ENCODE measurements at places on chromosomes 16 and 17.

DNA sequence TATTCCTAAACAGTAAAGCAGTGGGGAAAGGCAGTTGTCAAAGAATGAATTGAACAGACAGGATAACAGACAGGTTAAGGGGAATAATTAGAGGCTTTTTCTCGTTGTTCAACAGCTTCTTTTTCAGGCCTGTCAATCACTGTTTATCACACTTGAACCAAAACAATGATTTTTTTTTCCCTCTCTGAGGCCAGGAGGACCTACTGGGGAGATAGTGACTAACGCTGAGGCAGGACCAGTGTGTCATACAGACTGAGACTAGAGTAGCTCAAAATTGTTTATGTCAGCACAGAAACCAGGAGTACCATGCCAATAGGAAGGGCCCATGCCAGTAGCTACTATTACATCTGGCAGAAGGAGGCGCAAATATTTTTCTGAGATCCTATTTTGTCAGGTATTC is 41.3 kb upstream of the NLK start:
- no peak for DNase-seq

GRCh38 chr16:2852731-2853507 is 5.1 kb downstream of the PRSS22 start:
- DNase-seq: no peak

GRCh38 chr17:4032245-4032644 is 68.0 kb upstream of the ATP2A3 start:
- DNase-seq: no peak

GRCh38 chr17:32777436-32777835 is 99.5 kb downstream of the MYO1D start:
- DNase-seq: no peak

DNA sequence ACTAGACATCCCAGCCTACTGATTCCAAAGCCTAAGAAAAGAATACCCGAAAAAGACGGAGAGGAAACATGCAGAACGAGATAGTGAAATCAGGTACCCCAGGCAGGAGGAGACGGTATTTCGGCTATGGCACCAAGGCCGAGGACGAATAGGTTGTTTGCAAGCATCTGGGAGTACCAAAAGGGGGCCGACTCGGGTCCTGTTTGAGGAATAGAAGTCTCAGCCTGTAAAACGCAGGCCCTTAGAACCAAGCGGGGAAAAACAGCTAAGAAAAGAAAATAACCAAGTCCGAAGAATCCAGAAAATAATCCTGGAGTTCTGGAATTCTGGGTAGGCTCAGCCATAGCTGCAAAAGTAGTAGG is 537 bp downstream of the SLC35B1 start:
- DNase-seq: no peak

DNA sequence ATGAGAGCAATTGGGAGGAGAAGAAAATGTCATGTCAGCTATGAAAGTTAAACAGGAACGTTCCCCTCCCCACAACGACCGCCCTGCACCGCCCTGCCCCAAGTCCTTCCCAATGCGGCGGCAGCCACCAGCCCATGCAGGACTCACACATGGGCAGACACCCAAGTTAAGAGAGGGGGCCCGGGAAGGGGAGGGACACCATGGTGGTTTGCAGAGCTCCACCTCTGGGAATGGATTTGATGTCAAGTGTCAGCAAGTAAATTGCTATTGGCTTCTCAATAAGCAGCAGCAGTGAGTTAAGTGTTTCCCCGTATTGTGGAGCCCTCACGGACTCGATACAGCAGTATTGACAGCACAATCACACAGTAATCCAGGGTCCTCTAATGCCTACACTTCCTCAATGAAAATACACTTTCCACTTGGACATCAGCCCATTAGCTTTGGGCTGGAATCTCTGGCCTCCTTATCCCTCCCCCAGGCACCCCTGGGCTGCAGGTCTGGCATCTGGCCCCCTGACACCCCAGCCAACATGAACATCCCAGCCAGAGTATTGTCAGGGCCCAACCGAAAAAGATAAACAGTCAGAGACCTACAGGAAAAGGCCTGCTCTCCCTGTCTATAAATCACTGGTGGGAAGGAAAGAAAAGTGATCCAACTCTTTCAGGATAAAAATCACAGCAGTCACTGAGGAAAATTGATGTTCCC is 22.6 kb downstream of the ZFHX3 start:
- DNase-seq: no peak

DNA sequence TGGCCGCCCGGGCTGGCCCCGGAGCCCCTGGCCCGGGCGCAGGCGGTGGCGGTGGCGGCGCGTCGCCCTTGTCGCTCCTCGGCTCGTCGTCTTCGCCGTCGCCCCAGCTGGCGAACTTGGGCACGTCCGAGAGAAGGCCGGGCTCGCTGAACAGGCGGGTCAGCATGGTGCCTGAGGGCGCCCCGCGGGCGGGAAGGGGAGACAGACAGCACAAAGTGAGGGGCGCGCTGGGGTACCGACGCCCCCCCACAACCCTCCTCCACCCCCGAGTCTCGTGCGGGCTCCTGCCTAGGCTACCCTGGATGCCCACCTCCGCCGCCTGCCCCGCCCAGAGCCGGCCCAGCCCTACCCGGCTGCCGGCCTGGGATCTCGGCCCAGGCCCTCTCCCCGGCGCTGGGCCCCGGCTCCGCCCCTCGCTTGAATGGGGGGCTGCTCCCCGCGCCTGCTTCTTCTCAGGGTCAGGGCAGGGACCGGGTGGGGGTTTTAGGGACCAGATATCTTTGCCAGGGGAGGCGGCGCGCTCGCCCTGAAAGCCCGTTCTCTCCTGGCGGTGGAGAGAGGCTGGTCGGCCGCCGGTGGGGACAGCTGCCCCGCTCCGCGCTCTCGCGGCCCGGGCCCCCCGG is 1.2 kb downstream of the NEUROD2 start:
- DNase-seq: no peak

GRCh38 chr16:53291757-53292392 is 142.4 kb upstream of the RBL2 start:
- no peak for DNase-seq

GRCh38 chr17:43905985-43906852 is 1.1 kb downstream of the MPP2 start:
- DNase-seq: no peak

GRCh38 chr16:9845661-9846361 is 336.4 kb downstream of the GRIN2A start:
- DNase-seq: no peak

GRCh38 chr16:49928176-49929041 is 72.5 kb upstream of the ZNF423 start:
- DNase-seq: no peak

GRCh38 chr17:29368926-29369325 is 21.2 kb upstream of the TAOK1 start:
- DNase-seq: no peak

- no peak for DNase-seq
Measured at GRCh38 chr16:3087243-3088235, 11.6 kb downstream of the ZSCAN10 start.

All from activated CD8-positive, alpha-beta memory T cell treated with anti-CD3 and anti-CD28 coated beads for 4 hours (primary cell).